ENCODE measurements at places on chromosomes 3 and 15.
A peak's percentile ranks its signal among the peaks of the same experiment; 100 is the strongest.

DNA sequence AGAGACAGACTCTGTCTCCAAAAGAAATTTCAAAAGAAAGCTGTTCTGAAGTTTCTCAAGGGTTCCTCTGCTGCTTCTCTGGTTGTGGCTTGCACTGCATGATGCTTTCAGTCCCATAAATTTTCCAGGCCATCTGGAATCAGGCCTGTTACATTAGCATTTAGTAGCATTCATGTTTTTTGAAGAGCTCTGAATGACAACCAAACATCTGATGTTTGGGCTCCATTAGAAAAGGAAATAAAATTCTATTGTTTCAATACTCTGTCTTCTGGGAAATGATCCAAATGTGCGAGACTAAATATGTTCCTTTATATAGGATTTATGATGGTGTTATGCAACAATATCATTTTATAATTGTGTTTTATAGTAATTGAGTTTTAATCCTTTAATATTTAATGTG is 455.8 kb downstream of the GABRG3 start:
- DNase-seq = no peak

DNA sequence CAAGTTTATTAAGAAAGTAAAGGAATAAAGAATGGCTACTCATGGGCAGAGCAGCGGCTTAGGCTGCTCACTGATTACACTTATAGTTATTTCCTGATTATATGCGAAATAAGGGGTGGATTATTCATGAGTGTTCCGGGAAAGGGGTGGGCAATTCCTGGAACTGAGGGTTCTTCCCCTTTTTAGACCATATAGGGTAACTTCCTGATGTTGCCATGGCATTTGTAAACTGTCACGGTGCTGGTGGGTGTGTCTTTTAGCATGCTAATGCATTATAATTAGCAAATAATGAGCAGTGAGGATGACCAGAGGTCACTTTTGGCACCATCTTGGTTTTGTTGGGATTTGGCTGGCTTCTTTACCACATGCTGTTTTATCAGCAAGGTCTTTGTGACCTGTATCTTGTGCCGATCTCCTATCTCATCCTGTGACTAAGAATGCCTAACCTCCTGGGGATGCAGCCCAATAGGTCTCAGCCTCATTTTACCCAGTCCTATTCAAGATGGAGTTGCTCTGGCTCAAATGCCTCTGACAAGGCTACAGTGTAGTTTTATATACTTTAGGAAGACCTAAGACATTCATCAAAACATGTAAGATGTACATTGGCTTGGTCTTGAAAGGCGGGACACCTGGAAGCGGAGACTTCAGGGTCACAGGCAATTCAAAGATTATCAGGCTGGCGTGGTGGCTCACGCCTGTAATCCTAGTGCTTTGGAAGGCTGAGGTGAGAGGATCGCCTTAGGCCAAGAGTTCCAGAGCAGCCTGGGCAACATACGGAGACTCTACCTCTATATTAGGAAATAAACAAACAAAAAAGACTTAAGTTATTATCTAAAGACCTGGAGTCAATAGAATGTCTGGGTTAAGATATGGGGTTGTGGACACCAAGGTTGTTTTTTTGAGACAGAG is 3.2 kb upstream of the BLOC1S6 start:
- no peak for DNase-seq

DNA sequence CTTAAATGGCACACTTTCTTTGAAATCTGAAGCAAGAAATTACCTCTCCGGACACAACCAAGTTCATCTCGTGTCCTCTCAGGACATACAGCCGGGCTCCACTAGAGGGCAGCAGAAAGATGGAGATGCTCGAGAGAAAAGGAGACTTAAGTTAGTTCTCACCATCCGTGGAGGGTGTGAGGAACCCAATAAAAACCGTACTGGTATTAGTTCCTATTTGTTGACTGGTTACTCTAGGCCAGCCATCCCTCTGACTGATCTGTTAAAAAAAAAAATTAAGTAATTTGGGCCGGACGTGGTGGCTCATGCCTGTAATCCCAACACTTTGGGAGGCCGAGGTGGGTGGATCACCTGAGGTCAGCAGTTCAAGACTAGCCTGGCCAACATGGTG is 7.9 kb upstream of the CYP11A1 start:
- peak; percentile 87 for DNase-seq

DNA sequence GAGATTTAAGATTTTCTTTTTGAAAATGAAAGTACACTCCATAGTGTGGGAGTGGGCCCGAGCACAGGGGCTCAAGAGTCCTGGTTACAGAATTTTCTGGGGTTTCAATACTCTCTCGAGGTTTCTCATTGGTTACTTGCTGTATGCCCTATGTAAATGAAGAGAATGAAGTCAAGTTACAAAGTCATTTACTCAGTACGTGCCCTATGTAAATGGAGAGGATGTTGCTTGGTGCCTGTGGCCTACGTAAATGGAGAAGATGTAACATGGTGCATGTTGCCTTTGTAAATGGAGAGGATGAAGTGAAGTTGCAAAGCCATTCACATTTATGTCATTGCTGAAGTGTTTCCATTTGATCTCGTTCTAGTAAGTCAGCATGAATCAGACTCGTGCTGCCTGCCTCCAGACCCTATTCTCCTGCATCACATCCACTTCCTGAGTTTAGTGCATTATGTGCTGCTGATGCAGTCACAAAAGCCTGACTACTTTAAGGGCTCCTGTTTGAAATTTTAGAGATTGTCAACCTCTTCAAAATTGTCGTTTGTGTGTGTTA is 302.0 kb downstream of the ZBBX start:
- DNase-seq = no peak

DNA sequence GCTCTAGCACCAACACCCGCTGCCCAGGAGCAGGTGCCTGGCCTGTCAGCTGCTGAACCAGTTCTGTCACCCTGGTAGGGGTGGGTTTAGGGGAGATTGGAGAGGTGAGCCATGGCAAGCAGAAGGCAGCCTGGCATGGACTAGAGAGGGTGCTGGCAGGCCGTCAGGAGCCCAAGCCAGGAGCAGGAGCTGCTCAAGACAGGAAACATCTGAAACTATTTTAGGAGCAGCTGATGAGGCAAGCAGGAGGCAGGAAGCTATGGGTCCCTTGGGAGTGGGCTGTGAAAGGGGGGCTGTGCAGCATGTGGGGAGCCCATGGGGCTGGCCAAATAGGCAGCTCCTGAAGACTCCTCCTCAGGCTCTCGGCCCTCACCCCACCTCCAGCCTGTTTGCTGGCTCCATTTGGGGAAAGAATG is 2.3 kb downstream of the INKA1 start:
- DNase-seq = peak; percentile 84

All from ovary (tissue), 10 donors.